ENCODE measurements at places on chromosomes 7 and 10. TPM values are rescaled to one million over a fixed set of nuclear protein-coding genes. Genes with fewer than 3 reads are reported as not detected.

Gene TMEM236
- total RNA-seq: 0.03 TPM

DNA sequence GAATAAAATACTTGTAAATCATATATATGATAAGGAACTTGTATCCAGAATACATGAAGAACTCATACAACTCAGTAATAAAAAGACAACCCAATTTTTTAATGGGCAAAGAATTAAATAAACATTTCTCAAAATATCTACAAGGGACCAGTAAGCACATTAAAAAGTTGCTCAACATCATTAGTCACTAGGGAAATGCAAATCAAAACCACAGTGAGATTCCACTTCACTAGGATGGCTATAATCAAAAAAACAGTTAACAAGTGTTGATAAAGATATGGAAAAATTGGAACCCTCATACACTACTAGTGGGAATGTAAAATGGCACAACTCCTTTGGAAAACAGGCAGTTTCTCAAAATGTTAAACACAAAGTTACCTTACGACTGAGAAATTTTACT is 40.3 kb upstream of the YAE1 start:
- DNase-seq: no peak

DNA sequence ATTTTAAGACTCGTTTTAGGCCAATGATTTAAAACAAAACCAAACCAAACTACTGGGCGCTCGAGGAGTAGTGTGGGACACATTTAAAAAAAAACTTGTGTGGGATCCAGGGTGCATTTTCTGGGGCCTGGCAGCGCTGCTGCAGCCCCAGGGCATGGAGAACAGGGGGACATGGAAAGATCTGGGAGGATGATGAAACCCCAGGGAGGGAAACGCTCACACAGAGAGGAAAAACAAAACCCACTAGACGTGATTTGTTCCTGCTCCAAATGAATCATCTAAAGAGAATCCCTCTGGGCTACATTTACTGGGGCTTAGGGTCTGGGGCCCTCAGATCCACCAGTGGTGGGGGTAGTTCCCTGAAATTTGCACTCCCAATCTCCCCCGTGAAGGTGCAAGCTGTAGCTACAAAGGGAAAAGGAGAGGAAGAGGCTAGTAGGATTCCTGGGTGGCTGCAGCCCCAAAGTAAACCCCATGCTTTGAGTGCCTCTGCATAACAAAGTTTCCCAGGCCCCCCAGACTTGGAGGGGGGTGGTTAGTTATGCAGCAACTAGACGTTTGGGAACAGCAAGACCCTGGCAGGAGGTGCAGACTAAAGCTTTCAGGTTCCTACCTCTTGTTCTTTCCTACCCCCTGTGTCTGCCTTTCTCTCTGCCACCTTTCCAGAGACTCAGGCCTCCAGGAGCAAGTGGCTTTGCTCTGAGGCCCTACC is 14.5 kb upstream of the HOXA13 start:
- DNase-seq: peak; percentile 54

GRCh38 chr7:73891178-73891885 is 30.4 kb downstream of the TMEM270 start:
- peak; percentile 44 for DNase-seq

DNA sequence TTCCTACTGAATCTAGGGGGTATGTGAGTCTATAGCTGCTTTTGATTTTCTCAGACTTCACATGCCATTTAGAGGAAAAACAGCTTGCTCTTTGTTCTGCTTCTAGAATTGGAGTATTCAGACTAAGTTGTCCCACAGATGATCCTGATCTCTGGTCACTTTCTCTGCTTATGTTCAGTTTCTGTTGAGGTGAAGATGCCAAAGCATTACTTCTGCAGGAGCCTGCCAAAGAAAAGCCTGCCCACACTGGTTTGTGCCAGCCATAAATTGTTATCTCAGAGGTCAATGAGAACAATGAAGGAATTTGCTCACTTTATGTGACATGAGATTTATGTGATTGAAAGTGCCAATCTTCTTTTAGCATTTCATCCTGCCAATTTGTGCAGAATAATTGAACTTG is 163.6 kb downstream of the CDK14 start:
- no peak for DNase-seq

DNA sequence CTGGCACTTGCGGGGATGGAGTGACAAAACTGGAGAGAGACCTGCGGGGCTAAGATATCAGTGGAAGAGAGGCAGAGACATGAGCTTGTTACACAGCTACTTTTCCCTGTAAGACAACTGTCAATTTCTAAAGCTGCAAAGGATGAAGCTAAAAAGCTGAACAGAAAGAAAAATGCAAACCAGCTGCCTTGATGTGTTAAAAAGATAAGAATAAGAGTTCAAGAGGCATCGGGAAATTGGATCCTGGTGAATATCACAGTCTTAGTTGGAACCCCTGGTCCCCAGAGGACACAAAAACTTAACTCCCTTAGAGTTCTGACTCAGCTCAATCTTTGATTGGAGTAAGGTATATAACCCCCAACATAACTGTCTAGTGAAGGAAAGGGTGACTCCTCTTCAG is 38.8 kb downstream of the VPS41 start:
- DNase-seq: no peak

- DNase-seq: no peak
Measured at GRCh38 chr10:88082391-88082790, 219.0 kb downstream of the PTEN start.

DNA sequence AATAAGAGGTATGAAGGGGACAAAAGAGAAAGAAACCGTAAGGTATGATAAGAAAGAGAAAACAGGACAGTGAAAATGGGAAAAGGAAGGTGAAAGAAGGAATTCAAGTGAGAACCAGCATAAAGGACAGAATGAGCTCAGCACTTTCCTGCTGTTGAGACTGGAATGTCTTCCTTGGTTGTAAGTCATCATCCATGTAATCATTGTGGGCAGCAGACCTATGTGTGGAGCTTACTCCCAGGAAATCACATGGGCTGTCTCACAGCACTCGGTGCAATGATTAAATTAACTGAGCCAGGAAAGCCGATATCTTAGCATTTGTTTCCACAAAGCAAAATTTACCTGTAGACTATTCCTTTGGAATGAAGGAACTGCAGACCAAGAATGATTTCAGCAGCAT is 118.1 kb downstream of the PRKCQ start:
- DNase-seq: no peak

Data from GM23338 (cell line).